ENCODE measurements at places on chromosomes 12 and 14.

DNA sequence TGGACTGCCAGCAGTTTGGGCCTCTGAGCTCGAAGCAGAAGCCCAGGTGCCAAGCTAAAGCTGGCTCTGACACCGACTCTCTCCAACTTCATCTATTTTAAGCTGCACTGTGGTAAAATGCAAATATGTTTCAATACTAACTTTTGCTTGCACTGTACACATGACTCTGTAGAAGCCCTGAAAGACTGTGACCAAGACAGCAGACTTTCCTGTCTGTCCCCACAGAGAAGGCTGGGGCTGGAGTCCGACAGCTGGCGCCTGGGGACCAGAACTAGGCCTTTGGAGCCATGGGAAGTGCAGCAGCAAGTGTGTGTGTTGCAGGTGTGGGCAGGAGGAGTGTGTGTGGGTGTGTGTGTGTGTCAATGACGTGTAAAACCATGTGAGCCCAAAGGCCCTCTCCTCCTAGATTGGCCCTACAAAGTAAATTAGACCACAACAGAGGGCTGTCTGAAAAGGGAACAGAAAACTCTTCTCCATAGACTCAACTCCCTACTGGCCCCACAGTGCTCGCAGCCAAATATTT lies 16.4 kb upstream of the RAB35 start:
- peak; percentile 67 for DNase-seq

DNA sequence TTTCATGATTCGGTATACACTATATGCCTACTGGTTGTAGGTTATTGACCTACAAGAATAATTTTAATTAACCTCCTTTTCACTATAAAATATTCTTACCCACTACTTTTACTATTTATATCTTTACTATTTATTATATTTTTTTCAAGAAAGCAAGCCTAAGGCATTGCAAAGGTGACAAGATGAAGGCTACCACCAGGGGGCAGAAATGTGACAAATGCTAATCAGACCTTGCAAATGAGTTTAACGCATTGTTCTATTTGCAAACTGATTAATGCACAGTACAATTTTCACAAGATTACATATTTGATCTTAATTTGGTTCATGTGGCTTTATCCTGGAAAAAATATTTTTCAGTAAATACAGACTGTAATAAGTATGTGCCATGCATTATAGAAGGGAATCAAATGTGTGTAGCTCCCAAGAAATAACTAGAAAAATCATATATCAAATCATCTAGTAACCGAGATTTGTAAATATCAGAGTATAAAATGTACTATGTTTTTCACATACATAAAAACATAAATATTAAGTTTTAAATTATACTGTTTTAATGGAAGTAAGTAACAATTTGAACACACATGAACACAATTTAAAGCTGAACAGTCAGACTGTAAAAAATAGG lies 107.0 kb downstream of the ADAMTS20 start:
- peak; percentile 2 for DNase-seq

GRCh38 chr14:71336489-71337192 lies 429.4 kb downstream of the PCNX1 start:
- DNase-seq = no peak

DNA sequence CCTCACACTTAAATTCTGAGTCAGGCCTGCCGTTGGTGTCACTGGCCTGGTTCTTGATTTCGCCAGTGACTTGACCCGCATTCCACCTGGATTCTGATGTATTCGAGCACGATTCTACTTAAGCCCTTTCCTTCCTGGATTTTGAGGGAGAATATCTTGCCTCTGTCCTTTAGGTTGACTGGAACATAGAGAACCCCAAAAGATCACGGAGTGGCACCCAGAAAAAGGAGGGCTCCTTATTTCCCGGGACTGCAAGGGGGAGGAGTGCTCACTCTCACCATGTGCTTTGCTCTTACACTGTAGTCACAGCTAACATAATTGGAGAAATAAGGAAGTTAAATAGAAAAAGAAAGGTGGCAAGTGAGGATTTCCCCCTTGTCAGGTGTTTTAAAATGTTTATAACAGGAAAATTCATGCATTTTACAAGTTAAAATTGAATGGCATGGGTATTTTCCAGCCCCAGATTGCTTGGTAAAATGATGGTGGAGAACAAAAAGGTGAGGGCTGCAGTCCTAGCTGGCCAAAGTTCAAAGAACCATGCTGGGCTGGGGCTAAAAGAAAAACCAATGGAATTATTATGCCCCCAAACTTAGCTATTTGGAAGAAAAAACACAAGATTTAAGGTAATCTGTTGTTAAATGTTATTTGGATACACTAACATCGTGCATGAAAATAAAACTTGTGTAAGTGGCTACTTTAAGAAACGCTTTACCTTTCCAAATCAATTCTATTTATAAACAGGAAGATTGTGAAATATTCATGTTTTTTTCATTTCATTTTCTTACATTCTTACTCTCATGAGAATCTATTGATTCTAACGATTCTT lies 8.9 kb downstream of the FOXA1 start:
- no peak for DNase-seq

DNA sequence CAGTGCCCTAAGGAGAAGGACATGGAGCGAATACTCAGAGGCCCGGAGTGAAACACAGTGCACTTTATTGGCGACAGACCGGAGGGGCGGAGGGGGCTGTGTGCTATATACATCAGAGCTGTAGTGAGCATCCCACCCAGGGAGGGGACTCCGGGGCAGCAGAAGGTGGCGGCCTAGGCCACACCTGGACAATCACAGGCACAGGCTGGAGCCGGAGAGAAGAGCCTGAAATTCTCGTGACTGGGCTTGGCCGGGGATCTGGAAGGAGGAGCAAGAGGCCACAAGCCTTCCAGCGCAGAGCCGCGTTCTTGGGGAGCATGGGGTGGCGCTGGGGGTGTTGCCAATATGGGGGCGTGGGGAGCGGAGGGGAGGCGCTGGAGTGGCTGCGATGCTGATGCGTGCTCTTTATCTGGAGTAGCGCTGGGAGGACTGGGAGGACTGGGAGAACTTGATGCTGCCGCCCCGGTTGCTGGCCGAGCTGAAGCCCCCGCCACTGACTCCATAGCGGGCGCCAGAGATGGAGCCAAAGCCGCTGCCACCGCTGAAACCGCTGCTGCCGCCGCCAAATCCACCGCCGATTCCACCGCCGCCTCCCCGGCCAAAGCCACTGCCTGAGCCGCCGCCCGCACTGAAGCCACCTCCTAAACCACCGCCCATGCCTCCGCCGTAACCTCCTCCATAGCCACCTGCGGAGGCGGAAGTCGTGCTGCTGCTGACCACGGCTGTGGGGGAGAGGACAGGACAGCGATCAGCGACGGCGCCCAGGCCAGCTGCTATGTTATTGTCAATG lies 6.1 kb downstream of the KRT3 start:
- no peak for DNase-seq

- no peak for DNase-seq
Measured at GRCh38 chr12:120879718-120880300, 24.3 kb downstream of the SPPL3 start.

DNA sequence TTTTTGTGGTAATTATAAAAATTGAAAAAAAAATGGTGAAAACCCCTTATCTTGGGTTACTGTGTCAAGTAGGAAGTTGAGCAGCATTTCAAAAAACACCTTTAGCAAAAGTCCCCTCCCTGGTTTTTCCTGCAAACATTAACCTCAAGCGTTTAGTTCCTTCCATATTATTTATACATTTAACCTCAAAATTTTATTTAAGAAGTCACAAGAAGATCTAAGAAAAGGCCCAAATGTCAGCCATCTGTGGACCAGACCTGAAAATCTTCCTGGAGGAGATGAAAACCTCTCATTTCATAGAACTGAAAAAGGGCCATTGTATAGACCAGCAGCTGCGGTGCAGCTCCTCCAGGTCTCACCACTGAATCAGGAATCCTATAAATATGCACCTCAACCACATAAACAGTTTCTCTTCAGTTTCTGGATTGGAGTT lies 40.4 kb upstream of the BTG1 start:
- DNase-seq = no peak

GRCh38 chr14:100688598-100689461 lies 37.9 kb upstream of the DLK1 start:
- no peak for DNase-seq

GRCh38 chr12:112450725-112451124 lies 32.0 kb downstream of the PTPN11 start:
- DNase-seq = no peak

DNA sequence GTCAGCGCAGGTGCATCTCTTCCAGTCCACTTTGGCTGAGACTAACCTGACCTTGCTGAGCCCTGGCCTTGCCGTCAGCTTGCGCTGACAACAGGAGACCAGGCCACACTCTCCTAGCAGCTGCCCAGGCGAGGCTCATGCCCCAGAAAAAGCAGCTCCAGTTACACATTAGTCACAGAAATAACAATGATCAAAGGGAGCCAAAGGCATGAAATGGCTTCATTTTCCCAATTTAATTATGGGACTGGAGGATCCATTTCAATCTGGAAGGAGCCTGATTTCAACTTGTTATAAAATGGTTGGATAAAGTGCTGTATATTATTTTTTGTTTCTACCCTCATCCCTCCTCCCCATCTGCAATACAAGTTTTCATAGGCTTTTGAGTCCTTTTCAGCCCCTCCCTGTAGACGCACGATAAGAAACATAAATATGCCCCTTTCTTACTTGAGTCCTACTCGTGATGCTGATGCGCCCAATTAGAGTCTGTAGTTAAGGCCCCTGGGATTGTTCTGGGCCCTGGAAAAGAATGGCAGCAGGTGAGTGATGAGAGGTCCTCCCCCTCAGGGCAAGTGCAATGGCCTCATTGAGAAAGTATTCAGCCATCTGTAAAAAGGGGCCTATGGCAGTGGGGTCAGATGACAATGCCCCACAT lies 376.0 kb downstream of the C12orf75 start:
- no peak for DNase-seq

GRCh38 chr14:39043352-39043943 lies 59.6 kb downstream of the SEC23A start:
- DNase-seq = no peak

- DNase-seq = no peak
Measured at GRCh38 chr12:89350630-89351488, 1.4 kb downstream of the DUSP6 start.

- DNase-seq = no peak
Measured at GRCh38 chr14:85907536-85907935, 377.6 kb downstream of the FLRT2 start.

- no peak for DNase-seq
Measured at GRCh38 chr12:65707051-65707450, 117.2 kb upstream of the HMGA2 start.

DNA sequence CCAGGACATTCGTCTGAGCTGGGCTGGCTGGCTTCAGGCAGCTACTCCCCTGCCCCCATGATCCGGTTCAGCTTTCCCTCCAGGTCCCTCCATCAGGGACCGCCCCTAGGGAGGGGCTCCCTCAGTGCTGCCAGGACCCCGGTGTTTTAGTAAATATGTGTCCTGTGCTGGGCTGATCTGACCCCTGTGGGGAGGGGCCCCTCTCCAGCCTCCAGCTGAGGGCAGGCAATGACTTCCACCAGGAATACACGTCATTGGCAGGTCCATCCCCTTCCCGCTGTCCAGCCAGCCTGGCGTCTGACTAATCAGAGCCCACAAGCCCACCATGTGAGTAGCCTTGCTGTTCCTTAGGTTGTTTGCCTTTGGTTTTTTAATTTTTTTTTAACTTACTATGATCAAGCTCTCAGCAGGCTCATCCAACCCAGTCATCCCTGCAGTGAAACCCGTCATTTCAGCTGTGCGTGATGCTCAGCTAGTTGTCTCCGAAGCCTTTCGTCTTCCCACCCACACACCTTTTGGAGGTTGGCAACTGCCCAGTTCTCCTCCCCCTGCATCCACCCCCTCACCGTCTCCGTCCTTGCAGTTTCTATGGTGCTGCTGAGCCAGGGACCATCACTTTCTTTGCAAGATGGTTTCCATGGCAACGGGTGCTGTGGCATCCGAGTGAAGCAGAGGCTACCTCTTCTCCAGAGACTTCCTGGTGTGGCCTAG lies 16.0 kb upstream of the SERPINA4 start:
- no peak for DNase-seq

- DNase-seq = no peak
Measured at GRCh38 chr14:74824997-74825396, 50.9 kb downstream of the PROX2 start.

DNA sequence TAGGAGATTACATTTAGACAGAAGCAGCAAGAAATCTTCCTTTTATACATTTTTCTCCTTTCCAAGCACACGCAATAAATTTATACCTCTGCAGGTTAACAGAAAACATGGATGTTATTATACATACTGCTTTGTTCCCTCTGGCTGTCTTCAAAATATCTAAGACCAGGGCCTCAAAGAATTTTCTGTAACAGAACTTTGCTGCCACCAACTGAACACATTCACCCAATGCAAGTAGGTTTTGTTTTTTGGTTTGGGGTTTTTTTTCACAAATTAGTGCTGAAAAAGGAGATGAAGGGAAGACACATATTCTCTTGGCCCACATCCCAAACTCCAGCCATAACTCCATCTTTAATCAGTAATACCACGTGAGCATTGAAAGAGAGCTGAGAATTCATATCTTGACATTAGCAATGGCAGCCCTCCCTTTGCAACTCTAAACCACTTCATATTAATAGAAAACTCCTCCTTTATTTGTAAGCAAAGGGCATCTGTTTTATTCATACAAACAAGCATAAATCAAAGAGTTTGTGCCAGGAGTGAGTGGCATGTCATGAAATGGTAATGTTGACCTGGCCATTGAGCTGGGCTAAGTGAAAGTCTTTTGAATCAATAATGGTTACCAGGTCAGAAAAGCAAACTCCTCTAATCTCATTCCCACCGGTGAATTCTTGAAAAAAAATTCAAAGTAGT lies 150.8 kb upstream of the FSCB start:
- no peak for DNase-seq

GRCh38 chr12:10400829-10401228 lies 8.7 kb downstream of the KLRC4 start:
- no peak for DNase-seq

DNA sequence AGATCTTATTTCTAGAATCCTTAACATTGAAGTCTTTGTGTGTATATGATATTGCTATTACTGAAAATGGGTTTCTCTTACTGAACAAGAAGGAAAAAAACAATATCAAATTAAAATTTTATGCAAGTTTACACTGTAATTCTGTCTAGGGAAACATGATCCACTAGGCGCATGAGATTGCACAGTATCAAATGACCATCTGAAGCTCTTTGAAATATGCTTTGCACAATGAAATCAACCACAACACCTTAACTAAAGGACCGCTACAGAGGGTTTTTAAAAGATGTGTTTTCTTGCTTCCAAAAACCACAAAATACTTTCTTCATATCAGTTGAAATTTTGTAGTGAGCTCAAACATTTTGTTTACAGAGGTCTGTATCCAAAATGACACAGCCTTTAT lies 15.1 kb upstream of the KERA start:
- DNase-seq = no peak

DNA sequence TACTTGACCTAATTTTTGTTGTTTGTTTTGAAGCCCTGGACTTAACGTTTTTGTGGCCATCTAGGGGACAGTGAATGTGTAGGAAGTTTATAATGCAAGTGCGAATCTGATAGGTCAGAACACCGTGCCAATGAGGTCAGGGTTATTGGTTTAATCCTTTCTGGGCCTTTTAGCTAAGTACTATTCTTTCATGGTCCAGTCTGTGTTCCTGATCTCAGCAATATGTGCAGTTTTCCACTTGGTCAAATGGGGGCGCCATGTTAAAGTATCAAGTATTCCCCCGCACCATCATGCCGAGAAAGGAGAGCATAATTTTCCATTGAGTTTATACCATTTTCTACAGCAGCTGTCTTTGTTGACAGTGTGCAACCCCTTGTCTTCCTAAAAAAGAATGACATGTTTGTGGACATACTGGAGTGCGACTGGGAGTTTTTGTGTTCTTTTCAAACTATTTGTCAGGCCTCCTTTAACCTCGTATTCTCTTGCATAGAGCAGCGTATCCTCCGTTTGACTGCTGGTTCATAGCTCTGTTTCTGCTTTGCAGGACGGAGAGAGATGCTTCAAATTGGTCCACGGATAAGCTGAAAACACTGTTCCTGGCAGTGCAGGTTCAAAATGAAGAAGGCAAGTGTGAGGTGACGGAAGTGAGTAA lies 1.3 kb downstream of the AHSA1 start:
- DNase-seq = no peak

Measured in GM19239 (cell line).